GM18507 (cell line): ENCODE measurements at places on chromosomes 16 and 17.

GRCh38 chr16:57675741-57676551 is 7.8 kb downstream of the ADGRG3 start:
- no peak for DNase-seq

GRCh38 chr17:58947411-58947810 is 159.3 kb downstream of the TRIM37 start:
- no peak for DNase-seq

GRCh38 chr16:55661941-55662643 is 6.3 kb downstream of the SLC6A2 start:
- no peak for DNase-seq

- DNase-seq: no peak
These were observed 1.1 kb downstream of the ACSF2 start for GRCh38 chr17:50426814-50427787.

DNA sequence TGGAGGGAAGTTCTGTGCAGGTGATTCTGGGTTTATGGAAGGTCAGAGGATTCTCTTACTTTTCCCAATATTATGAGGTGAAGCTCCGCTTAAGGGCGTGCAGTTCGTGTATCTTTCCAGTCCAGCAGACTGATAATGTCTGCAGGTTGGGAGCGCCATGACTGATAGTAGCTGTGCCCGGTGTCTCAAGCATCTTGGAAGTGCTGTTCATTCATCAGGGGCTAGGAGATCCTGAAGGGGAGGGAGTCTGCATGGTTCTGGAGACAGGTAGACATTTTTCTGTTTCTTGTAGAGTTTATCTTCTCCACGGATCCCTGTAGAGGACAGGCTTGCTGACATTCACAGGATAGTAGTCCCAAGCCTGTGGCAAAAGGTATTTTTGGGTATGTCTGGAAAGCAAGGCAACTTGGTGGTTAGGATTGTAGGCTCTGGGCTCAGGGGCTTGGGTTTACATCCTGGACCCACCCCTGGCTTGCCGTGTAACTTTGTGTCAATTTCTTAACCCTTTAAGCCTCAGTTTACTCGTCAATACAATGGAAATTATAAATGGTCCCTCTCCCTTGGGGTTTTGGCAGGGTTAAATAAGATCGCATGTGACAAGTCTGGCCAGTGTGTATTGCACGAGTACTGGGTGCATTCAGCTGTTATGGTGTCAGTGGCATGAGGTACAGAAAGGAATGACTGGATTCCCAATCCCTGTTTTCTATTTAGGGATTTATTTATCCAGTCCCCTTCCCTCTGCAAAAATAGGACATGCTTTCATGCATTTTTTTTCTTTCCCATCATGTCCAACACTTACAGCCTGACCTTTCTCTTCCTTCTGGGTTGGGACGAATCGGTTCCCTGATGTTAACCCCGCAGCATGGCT is 8.2 kb downstream of the HLF start:
- no peak for DNase-seq

DNA sequence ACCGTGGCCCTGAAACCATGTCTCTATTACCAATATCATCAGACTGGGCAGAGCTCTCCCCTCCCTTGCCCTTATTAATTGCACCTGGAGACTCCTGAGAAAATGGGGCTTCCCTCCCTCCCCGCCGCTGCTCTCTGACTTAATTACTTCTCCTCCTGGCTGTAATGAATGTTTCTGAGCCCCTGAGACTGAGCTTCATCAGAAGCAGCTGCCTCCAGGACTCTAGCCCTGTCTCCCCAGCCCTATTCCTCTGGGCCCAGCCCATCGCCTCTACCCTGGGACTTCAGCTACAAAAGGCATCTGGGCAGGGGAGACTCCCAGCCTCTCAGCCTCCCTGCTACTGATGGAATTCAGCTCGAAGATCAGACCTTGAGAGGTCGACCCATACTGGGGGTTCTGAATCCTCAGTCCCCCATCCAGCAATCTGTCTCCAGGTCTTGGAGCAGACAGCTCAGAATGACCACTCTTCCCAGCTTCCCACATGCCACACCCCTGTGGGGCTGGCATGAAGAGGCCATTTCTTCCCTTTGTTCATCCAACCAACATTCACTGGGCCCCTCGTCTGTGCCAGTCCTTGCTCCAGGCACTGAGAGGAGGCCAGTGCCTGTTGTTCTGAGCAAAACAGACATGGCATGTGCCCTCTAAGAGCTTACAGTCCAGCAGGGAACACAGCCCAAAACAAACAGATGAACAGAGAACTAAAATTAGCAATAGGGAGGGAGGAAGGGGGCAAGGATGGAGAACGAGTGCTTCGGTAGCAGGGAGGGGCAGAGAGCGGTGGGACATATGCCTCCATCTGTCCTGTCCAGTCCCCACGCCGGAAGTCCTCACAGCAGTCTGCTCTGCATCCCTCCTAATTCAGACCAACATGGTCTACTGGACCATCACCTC is 17.0 kb upstream of the NAGS start:
- DNase-seq: no peak

- DNase-seq: no peak
These were observed 23.2 kb downstream of the NLK start for GRCh38 chr17:28065706-28066105.
